NCI-H748 treated with DMSO at 0.1 percent for 48 hours (cell line): ENCODE measurements at places on chromosomes 12 and 14.

DNA sequence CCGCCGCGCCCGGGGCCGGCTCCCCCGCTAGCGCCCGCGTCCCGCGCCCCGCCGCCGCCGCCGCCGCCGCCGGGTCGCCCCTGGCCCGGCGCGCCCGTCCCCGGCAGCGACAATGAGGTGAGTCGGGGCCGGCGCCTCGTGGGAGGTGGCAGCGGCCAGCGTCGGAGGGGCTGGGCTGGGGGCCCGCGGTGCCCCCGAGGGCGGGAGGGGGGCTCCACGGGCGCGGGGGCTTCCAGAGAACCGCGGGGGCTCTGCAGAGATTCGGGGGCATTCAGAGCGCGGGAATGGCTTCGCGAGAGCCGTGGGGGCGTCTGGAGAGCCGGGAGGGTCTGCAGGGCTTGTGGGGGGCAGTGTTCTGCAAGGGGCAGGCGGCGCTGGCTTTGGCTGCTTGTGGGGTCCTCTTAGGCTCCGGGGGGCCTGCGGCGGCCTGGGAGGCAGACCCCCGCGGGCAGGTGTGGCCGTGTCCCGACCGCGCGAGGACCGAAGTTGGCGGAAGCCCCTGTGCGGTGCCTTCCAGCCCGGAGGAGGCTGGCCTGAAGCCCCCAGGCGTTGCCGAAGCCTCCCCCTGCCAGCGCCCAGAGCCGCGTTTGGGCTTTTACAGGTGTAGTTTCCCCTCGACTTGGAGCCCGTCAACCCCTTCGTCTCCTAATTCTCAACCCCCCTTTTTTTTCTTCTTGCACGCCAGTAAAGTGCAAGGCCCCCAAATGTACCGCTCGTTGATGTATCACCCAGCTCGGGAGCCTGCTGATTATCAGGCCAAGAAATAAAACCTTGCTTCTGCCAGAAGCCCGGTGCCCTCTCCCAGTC lies 93.1 kb upstream of the EVL start:
- no peak for DNase-seq

DNA sequence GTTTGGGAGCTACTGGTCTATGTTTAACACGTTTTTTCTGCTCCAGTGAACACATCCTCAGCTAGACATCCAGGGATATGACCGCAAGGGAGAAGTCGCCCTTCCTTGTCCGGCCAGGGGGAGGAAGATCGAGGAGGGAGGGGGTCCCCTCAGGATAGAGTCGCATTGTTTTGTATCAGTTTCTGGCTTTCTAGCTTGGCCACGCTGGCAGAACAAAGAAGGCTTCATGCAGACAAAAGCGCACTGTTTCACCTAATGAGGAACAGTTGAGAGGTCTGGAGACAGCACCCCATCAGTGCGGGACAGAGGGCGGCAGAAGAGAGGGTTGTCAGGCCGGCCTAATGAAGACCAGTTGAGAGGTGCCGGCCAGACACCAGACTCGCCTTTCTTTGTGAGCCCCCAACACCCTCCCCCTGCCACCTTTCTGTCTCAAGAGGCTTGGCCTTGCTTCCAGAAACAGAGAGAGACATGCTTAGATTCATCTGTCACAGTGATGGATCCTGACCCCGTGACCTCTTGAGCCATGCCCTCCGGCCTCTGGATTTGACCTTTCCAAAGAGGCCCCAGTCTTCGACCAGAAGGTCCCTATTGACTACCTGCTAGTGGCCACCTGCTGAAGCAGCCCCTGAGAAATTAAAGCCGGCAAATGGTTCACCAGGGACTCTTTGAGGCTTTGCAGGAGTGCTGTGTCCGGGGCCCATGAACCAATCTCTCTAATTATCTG lies 254.7 kb upstream of the TBX3 start:
- no peak for DNase-seq

DNA sequence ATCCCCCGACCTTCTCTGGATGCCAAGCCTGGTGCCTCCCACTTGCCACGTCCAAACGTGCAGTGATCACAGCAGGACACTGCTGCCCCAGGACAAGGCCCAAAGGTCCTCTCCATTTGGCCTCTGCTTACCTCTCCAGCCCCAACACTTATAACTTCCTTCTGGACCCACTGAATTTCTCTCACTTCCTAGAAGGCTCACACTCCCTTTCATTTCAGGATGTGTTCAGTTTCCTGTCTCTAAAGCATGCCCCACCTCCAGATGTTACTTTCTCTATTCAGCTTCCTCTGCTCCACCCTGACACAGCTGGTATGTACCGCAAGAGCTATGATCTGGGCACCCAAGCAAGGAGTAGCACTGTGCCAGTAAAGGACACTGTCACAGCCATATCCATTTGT lies 33.0 kb downstream of the CDKL1 start:
- no peak for DNase-seq

- peak; percentile 97 for DNase-seq
Measured at GRCh38 chr12:117143008-117143532, 43.9 kb upstream of the TESC start.

- DNase-seq: peak; percentile 2
Measured at GRCh38 chr14:21748869-21749303, 75.3 kb upstream of the OR4E1 start.
